CD4-positive, alpha-beta T cell (primary cell): ENCODE measurements at places on chromosomes 2 and 18.

DNA sequence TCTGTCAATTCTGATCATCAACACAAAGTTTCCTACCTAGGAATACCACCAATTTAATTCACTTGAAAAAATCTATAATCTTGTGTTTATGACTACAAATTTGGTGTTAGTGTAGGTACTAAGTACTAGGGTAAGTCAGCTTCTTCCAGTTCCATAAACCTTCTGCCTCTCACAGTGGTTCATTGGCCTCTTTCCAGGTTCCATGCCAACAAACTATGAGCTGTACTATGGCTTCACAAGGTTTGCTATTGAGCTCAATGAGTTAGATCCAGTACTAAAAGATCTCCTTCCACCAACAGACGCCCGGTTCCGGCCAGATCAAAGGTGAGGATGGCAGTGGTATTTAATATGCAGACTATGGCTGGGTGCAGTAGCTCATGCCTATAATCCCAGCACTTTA is 58.8 kb downstream of the PRKRA start:
- DNase-seq = no peak

GRCh38 chr2:85326406-85327159 is 1.2 kb downstream of the TGOLN2 start:
- peak; percentile 36 for DNase-seq

DNA sequence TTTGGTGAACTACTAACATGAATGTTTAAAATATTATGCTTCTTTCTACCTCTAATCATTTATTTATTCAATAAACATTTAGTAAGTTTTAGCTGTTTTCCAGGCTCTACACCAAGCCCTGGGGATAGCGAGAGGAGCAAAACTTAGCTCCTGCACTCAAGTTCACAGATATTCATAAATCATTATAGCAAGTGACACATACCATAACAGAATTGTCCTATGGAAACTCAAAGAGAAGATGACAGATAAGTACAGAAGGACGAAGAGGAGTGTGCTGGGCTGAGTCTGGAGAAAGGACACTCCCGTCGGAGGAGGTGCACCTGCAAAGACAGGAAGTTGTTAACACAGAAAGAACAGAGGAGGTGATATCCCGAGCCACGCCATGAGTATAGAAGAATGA is 13.9 kb upstream of the VIT start:
- DNase-seq = no peak

- no peak for DNase-seq
These were observed 40.4 kb upstream of the CDC42EP3 start for GRCh38 chr2:37711831-37712230.

- DNase-seq = peak; percentile 56
These were observed at the start of gene TNFRSF11A for GRCh38 chr18:62324917-62325805. TNFRSF11A (plus strand) TSS chr18:62325310; CDS start chr18:62325353, 43 bp downstream.

- no peak for DNase-seq
These were observed 7.2 kb downstream of the HADHB start for GRCh38 chr2:26251893-26252292.

GRCh38 chr2:240060977-240061591 is 7.8 kb upstream of the OR6B3 start:
- peak; percentile 60 for DNase-seq

DNA sequence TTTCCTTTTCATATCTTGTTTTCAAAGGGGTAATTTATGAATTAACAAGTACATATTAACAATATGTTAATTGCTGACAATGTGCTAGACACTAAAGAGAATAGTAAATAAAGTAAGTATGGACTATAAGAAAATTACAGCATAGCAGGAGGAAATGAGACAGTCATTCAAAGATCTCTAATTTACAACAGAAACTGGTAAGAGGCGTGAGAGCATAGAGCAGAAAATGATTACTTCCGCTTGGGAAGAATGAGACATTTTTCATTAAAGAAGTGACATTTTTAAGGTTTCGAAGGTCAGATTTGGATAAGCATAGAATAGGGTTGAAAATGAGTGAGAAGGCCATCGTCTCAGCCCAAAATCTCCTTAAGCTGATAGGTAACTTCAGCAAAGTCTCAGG is 184.4 kb upstream of the SESTD1 start:
- no peak for DNase-seq

DNA sequence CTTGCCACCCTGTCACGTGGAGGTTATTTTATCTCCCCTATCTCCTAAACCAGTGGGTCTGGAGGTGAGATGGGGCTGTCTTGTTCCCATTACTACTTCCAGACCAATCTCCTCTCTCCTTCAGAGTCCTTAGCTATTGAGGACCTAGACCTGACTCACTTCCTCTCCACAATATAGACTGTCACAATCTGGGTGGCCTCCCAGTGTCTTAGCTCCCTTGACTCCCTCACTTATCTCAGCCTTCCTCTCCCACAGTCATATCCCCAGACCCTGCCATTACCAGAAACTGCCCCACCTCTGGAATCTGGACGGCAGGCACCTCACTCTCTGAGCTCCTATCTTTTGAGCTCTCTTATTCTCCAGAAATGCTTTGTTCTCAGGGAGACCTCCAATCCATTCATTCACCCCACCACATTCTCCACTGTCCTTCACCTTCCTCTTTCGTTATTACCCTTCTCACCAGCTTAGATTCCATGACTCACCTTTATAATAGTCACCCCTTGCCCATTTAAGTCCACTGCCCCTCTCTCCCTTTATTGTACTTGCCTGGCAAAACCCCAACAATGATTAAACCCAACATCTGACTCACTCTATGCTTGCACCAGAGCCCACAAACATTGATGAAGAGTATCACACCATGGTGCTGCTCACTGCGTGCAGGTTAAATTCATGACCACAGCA is 23.3 kb upstream of the SIX3 start:
- no peak for DNase-seq

GRCh38 chr2:38583994-38584393 is 18.7 kb downstream of the HNRNPLL start:
- DNase-seq = no peak

DNA sequence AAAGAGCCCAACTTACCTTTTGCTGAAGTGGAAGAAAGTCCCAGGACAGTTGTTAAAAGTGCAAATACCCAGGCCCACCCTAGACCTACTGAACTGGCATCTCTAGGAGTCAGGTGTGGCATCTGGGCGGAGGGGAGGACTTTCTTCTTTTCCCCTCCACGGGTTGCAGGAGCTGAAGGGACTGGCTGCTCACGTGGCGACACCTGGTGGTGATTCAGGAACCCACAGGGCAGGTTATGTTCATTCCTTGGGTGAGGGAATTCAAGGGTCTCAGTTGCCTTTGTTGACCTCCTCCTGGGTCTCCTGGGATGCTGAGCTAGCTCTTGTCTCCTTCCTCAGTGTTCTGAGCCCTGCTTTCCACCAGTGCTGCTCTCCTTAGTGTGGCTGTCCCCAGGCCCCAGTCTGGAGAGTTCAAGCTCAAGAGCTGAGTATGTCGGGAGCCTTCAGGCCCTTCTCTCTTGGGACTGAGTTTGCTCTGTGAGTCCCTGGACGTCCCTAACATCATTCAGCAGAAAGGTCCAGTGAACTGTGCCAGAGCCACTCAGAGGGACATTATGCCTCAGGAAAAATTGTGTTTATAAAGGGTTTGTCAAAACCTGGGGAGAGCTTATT is 56.9 kb downstream of the DYSF start:
- DNase-seq = peak; percentile 60

- no peak for DNase-seq
These were observed 154.9 kb upstream of the EPHA4 start for GRCh38 chr2:221726894-221727513.

GRCh38 chr2:71466301-71467179 is 13.2 kb downstream of the DYSF start:
- DNase-seq = no peak

- no peak for DNase-seq
These were observed 1425.7 kb downstream of the DSC3 start for GRCh38 chr18:29616867-29617266.

DNA sequence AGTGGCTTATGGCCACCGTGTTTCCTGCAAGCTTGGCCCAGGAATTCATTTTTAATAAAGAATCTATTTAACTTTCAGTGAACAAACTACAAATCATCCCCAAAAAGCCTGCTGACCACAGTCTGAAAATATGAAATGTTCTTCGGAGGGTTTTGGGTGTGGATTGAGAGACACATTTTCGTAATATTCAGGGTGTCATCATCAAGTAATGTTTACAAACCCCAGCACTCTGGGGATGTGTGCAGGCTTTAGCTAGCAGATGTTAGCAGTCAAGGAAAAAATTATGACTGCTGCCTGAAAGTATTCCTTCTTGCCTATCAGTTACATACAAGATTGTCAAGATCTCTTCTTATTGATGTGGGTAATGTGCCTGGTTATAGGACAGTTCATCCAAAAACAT is 143.9 kb upstream of the FN1 start:
- DNase-seq = no peak

DNA sequence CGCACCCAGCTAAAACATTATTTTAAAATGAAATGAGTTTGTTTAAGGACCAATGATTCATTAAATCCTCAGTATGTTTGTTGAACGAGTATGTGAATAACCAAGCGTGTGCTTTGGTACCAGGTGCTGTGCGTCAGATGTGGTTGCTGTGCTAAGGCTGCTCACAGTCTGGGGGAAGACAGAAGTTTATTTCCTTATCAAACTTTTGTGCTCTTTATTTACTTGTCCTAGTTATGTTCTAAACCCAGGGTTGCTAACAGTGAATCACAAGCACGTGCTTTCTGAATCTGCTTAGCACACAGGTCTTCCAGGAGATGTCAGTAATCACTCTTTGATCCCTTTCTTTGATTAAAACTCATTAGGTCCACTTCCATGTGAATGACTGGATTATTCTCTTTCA is 37.0 kb downstream of the RAPGEF4 start:
- DNase-seq = no peak

- DNase-seq = no peak
These were observed 246.6 kb upstream of the NCKAP5 start for GRCh38 chr2:133814890-133815289.

DNA sequence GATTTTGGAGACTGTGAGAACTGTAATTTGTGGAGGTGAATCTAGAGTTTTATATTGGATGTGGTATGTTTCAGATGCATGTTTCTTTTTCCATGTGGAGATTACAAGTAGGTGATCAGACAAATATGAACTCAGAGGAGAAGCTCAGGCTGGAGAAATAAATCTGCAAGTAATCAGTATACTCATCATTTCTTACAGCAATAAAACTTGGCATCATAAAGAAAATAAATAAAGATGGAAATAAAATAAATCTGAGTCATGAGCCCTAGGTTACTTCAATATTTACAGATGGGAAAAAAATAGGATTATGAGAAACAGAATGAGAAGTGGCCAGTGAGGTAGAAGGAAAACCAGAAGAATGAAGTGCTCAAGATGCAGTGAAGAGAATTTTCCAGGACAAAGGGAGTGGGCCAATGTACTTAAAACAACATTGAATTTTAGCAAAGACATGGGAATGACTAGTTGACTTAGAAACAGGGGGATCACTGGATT is 453.8 kb downstream of the DSC3 start:
- no peak for DNase-seq

DNA sequence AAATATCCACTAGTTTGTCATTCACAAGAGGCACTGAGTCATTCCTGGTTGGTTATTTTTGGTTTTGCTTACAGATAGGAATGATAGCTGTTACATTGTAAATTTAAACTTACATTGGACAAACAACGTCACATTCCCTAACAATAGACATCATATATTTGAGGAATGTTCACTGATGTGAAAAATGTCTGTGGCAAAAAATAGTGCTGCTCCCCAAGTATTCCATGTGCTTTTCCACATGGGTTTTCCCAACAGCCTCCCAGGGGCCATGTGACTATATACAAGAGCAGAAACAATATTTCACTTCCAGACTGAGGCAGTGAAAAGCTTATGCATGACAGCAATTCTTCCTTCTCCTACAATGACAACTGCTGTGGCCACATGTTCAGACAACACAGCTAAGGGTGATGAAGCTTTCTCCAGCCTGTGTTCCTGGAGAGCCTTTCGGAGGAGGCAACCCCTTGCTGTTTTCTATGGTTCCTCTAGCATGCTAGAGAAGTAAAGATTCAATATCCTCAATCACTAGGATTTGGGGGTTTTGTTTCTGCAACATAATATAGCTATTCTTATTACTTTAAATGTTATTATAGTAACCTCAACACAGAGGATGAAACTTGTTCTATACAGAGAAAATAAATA is 202.7 kb downstream of the PTH2R start:
- DNase-seq = no peak

DNA sequence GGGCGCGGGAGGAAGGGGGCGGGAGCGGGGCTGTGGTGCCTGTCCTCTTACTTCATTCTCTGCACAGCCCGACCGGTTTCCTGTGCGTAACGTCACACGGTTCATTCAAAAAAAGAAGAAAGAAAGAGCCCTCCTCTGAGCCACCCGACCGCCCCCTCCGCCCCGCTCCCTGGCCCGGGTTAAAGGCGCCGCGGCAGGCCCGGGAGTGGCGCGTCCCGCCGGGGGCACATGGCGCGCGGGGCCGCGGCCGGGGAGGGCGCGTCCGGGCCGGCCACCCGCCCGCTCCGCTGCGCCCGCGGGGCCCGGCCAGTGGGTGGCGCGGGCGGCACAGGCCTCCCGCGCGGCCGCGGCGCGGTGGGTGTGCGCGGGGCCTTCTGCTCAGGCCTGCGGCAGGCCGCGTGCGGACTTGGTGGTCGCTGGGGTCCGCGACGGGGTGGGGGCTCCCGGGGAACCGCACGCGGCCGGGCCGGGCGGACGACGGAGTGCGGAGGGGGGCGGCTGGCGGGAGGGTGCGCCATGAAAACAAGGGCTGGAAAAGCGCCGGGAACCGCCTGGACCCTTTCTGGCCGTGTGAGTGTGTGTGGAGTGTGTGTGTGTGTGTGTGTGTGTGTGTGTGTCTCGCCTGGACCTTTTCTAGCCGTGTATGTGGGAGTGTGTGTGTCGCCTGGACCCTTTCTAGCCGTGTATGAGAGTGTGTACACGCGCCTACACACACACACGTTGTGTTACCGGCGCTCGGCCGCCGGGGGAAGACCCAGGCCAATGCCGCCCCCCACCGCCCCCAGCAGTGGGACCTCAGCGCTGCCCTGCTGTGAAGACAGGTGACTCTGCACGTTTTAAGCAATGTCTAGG is 780 bp upstream of the BCL2 start:
- DNase-seq = peak; percentile 86

GRCh38 chr2:208984376-208985090 is 439.3 kb upstream of the MAP2 start:
- DNase-seq = no peak

DNA sequence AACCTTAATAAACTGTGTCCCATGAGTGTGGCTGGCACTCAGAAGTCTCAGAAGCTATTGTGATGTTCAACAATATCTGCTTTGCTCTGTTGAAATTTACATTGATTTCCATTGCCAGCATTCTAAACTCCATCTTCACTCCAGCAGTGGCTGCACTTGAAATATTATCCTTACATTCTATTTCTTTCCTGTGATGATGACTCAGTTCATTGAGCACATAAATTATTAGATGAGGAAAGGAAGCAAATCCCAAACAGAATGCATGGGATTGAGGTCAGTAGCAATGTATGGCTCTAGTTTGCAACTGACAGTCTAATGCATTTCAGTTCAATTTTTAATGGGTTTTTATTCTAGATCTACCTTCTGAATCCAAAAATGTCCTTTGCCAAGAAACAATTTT is 92.4 kb upstream of the TTN start:
- no peak for DNase-seq

DNA sequence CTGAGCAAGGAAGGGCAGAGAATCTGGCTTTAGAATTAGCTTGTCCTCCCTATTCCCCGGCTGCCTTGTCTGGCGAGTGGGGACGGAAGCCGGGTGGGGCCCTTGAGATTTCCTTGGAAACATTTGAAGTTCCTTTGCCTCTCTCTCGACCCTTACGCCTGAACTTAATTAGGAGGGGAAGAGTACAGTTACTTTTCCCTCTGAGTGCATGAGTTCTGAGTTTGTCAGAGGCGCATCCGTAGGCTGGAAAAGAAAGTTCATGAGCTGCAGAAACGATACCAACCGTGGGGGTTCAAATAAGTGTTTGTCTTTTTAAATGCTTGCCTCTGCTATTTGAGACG is 468 bp downstream of the PIKFYVE start:
- DNase-seq = no peak
